ENCODE measurements at places on chromosomes 16 and 17.

DNA sequence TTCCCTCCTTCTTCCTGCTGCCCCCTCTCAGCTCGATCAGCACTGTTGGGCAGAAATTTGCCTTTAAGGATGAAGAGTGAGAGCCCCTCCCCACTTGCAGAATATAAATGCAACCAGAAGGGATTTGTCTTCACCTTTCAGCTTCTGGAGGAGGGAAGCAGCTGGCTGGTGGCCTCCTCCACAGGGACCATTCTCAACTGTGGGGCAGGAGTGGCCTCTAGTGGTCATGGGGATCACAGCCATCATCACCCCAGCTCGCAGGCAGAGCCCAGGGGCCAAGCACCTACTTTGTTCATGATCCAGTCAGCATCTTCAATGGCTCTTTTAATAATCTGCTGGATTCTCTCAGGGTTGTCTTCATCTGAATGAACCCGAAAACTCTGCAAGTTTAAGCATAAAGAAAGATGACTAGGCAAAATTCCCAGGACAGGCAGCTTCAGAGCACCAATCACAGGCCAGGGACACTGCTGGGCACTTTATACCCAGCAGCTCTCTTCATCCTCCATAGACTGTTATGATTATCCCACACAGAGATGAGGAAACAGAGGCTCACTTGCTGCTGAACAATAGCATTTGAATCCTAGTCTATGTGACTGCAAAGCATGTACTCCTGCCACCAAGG lies 13.1 kb downstream of the LYRM9 start:
- peak; percentile 40 for DNase-seq

DNA sequence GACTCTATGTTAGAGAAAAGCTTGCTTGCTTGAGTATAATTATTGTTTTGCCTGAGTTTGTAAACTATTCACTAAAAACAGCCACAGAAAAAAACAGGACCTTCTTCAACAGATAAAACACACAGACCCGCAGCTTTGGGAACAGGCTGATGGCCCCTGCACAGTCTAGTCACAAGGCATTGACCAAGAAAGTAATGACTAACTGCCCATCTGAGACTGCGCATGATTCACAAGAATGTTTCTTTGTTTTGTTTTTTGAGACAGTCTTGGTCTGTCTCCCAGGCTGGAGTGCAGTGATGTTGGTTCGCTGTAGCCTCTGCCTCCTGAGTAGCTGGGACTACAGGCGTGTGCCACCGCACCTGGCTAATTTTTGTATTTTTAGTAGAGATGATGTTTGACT lies 2.8 kb upstream of the ZKSCAN2 start:
- DNase-seq, result no peak

GRCh38 chr16:2284797-2285576 lies 17.1 kb upstream of the RNPS1 start:
- no peak for DNase-seq

DNA sequence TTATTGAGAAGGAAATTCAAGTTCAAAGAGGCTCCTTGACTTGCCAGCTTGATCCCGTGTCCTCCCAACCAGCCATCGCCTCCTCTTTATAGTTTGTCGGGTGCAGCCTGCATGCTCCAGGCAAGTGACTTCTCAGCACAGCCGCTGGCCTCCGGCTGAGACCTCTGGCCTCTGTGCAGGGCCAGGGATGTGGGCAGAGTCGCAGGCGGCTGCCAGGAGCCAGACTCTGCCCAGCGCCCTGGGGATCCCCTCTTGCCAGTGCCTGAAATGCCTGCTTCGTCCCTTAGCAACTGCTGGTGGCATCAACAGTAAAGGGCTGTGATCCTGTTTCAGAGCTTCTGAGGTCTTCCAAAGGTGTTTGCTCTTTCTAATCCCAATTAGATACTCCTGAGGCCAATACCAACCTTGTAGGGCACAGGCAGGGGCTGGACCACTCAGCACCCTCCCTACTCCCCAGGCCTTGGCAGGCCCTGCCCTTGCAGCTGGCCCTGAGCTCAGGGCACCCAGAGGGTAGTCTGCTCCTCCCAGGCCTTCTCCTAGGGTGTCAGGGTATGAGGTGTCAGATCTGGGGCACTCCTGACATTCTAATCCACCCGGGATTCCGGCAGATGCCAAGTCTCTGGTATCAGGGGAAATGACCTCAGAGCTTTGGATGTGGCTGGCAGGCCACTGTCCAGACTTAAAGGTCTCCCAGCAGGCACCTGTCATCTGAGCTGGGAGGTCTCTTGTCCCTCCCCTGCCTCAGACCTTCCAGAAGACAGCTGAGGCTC lies 68.0 kb upstream of the SIAH1 start:
- DNase-seq, result no peak

DNA sequence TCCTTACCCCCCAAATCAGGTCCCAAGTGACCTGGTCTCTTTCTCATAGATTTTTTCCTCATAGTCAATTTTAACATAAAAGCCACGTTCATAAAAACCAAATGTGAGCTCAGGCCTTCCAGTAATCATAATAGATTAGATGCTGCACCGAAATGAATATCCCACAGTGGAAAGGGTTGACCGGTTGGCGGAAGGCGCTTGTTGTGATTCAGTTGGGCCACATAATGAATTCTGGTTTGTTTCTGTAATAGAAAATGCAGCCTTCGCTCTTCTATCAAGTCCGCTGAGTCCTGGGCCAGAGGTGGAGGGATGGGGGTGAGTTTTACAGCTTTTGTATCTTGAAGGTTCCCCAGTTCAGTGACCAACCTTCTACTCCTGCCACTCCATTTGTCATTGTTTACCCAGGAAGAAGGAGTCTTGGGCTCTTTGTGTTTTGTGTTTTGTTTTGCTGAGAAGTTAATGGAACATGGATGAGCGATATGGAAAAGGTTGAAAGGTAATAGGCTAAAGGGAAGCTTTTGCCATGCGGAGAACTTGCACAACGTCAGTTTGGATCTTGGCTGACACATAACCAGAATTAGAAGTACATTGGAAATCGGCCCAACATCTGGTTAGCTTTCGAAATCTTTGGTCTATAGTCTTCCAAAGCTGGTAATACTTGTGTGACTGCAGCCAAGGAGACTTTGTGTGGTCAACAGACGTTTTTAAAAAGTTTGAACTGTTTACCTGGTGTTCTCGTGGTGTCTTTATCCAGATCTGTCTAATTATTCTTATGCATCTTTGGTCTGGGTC lies 89.5 kb downstream of the CLEC16A start:
- no peak for DNase-seq

Measured in caudate nucleus (tissue), 63 donors.